ENCODE measurements at places on chromosomes 5 and 9.

- no peak for DNase-seq
These were observed 159.8 kb downstream of the PAX5 start for GRCh38 chr9:36874261-36874660.

DNA sequence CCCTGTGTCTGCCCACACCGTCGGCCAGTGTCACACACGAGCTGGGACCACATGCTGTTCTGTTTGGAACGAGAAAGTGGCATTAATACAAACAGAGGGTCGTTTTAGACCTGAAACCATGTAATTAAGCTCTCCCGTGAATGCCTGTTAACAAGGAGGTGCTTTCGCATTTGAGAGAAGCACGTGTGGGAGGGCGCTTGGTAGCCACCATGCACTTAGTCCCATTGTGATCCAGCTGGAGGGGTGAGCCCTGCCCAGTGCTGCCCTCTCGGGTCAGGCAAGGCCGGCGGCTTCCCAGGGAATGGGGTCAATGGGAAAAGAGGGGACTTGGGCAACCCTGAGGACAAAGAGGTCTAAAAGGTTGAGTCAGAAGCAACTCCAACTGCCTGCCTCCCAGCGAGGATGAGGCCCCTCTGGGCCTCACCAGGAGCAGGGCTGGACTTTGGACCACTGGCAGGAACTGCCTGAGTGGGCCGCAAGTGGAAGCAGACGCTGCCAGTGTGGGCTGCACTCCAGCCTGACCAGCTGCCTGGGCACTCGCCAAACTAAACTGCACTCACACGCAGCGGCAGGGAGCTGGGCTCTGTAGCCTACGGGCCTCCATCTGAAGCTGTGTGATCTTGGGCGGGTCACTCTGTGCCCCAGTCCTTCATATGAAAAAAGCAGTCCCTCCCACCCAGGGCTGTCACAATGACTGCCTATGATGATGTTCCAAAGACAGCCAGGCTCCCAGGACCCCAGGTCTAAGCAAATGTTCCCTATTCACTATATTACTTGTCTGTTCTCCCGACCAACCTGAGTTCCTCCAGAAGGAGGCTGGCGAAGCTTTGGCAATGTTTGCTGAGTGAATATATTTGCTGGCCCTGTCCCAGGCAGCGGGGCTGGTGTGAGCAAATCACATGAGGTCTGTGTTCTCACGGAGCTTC lies 195.7 kb downstream of the CDK5RAP2 start:
- no peak for DNase-seq

DNA sequence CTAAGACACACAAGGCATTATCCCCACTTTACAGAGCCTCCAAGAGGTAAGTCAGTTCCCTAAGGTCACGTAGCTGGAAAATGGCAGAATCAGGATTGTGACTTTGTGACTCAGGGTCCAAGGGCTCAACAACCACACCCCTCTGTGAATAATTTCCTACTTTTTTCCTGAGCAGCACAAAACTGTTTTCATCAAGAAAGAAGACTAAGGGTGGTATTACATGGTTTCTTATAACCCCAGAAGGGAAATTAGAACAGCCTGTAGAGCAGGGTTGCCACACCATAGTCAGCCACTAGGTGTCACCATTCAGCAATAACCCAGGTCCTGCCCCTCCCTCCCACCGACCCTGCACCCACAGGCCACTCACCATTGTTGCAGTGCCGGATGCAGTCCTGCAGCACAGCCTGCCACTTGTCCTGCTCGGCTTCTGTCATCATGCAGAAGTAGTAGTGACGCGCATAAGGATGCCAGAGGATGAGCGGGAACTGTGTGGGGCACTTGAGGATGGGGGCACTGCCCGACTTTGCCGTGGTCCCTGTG lies 72.1 kb downstream of the LRSAM1 start:
- DNase-seq = no peak

GRCh38 chr5:81214848-81215247 lies 18.3 kb upstream of the CKMT2 start:
- no peak for DNase-seq
